ENCODE measurements at places on chromosomes 16 and 17.

GRCh38 chr16:79183571-79183970 lies 417.0 kb downstream of the MAF start:
- no peak for DNase-seq

GRCh38 chr17:30565073-30565935 lies 88.1 kb downstream of the GOSR1 start:
- DNase-seq: no peak

DNA sequence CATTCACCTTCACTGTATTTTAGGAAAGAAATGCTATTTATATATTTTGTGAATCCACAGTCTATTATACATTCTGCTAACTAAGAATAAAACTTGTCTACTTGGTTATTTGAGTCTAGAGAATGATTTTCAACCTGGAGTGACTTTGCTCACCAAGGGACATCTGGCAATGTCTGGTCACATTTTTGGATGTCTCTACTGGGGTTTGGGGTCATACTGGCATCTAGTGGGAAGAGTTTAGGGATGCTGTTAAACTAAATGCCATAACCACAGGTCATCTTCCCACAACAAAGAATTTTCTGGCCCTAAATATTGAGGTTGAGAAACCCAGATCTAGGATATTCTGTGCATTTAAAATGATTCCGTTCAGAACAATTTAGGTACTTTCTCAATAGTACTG lies 26.0 kb downstream of the KCNJ16 start:
- DNase-seq: no peak

DNA sequence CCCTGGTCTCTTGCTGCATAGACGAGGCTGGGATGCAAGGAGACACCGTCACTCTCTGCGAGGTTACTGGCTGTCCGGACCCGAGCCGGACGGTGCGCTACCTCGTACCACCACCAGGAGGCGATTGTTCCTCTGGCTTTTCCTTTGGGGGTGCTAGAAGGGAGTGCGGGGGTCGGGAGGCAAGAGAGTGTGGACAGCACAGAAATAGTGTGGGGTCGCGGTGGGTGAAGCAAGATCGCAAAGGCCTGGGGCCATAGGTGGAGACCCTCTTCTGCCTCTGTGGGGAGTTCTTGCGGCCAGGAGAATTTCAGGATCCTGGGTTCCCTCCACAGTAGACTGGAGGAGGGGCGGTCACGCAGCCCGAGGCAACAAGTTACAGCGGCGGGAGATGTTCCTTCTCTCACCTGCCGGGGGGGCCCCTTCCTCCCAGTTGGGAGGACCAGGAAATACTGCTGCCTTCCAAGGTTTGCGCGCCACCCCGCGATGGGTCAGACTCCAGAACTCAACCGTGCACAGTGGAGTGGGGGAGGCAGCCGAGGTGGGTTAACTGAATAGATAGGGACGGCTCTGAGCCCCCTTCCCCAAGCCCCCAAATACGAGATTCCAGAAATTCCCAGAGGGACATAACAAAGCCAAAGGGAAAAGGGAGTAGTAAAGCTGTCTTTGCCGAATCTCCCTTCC lies 6.9 kb downstream of the PHOSPHO1 start:
- DNase-seq: no peak

DNA sequence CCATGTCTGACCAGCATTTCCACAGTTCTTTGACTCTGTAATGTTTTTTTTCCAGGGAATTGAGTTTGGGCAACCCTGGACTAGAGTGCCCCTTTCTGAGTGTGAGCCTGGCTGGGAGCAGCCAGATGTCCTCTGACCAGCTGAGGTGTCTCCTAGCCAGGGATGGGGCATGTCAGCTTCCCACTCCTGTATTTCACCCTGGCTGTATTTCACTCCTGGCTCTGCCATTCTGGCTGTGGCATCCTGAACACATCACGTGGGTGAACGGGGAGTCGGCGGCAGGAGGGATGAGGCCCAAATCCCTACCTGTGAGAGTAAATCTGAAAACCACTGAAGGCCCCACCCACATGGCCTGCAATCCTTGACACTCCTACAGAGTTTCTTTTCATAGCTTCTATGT lies 31.3 kb downstream of the KDM8 start:
- DNase-seq: no peak

All from stimulated activated CD8-positive, alpha-beta memory T cell treated with anti-CD3 and anti-CD28 coated beads, Interleukin-4, amount 100 ng/mL, for 4 hours (primary cell).